ENCODE measurements at places on chromosomes 16 and 17.

- no peak for DNase-seq
Measured at GRCh38 chr17:73514146-73514863, 129.9 kb downstream of the SDK2 start.

DNA sequence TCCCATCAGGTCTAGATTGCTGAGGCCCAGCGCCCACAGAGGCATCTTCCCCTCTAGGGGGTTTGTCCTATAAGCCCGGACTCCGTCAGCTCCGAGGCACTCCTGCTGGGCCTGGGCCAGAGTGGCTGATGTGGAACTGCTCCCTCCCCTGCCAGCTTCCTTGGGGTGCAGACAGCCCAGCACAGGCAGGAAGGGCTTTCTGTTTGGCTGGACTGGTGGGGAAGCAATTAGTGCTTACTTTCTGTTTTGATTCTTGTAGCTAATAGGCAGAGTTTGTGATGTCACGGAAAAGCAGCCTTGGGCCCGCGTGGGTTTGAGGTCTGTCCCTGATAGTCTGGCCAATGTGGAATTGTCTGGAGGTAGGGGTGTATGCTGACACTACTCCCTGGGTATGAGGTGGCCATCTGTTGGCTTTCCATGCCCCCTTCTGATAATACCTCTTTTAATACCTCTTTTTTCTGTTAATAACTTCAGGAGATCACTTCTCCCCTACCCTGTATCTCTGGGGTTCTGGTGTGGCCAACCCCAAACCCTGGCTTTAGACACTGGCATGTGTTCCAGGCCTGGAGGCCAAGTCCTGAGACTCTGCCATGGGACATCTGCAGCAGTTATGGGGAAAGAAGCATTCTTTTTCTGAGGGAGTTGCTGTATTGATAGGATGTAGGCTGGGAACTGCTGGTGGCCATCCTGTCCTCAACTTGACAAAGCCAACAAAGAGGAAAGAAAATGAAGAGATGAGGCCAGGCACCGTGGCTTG is 190.9 kb downstream of the RAB11FIP4 start:
- no peak for DNase-seq

GRCh38 chr16:3328643-3329042 is 23.3 kb downstream of the ZNF75A start:
- no peak for DNase-seq

- peak; percentile 92 for DNase-seq
Measured at GRCh38 chr17:7955414-7956227, 23.6 kb downstream of the CNTROB start.

GRCh38 chr16:20803561-20804214 is 2.6 kb downstream of the ERI2 start:
- DNase-seq = no peak

DNA sequence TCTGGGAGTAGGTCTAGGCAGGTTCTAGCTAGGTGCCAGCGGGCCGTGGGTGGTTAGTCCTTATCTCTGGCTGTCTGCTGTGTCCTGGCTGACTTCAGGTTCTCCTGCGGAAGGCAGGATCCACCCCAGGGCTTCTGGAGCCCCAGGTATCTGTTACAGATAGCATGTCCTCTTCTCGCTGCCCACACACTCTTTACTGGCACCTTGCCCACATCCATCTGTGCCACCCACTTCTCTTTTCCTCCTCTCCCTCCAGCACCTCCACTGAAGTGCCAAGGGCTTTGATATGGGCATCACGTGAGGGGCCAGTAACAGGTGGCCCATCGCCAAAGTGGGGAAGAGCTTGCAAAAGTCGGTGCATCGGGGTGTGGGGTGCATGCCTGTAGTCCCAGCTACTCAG is 4.6 kb upstream of the MPP2 start:
- DNase-seq = no peak

GRCh38 chr16:24771132-24771778 is 41.8 kb downstream of the TNRC6A start:
- DNase-seq = peak; percentile 65

DNA sequence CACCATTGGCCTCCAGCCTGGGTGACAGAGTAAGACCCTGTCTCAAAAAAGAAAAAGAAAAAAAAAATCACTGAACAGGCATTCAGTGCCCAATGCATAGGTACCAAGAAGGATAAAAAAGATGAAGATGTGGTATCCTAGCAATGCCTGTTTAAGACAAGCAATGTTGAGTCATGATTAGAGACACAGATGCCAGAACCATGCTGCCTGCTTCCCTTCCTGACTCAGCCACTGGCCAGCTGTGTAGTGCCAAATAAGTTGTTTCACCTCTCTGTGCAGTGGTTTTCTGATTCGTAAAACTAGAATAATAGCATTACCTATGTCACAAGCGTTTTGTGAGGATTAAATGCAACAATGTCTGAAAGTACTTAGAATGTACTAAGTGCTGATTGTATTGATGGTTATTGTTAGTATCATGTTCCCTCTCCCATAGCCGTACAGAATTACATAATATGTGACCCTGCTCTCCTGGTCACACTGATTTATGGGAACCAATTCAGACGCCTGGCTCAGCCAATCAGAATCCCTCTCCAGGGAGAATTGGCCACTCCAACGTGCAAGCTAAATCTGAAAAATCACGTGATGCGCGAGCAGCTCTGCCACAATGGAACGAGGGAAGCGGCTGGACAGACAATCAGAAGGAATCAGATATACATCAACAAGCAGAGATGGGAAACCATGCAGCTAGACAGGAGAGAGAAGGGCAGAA is 241.9 kb downstream of the SLC39A11 start:
- peak; percentile 62 for DNase-seq

DNA sequence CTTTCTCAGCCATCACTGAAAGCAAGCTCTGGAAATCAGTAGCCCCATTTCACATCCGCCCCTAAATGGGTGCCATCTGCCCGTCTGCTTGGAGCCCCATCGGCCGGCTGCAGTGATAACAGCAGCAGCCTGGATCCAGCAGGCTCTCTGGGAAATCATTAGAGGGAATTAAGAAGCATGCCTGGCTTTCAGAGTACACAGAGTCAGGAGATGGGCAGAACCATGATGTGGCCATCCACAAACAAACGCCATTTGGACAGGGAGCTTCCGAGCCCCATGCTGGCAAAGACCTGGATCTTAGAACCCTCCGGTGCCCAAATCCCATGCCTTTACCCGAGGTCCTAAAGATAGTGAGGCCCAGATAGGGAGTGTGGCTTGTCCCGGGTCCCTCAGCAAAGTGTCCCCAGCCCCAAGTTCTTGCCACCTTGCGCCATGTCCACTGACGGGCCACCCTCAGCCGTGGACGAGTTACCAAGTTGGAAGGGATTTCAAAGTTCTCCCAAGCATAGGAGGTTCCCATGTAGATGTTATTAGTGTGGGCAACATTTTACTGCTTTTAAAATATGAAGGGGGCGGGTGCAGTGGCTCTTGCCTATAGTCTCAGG is 1.0 kb upstream of the LITAF start:
- no peak for DNase-seq

GRCh38 chr16:21084631-21085225 is 65.9 kb downstream of the DNAH3 start:
- no peak for DNase-seq

DNA sequence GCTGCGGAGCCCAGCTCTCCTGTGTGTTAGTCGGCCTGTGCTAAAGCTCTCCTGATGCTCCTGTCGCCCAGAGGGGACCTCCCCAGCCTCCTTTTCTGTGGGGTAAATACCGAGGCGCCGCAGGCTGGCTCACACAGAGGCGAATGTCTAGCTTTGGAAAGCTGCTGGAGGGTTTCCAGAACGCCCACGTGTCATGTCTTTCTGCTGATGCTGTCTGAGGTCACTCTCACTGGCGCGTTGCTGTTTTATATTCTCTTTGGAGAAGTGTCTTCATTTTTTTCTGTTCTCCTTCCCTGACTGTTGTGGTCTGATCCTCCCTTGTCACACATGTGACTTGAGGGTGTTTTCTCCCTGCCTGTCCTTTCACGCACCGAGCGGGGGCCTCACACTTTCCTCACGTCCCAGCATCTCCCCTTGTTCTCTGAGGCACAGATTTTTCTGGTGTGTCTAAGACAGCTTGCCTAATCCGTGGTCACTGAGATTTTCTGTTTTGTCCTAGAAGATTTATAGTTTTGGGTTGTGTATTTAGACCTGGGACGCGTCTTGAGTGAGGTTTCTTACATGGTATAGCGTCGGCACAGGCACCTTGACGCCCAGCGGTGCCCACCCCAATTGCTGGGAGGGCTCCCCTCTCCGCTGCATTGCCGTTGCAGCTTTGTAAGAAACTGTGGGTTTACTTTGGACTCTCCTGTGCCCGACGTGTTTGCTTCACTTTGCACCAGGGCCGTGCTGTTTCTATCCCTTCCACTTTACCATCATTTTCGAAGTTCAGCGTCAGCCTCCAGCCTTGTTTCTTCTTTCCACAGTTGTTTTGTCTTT is 92.1 kb upstream of the ZNF750 start:
- DNase-seq = peak; percentile 43

DNA sequence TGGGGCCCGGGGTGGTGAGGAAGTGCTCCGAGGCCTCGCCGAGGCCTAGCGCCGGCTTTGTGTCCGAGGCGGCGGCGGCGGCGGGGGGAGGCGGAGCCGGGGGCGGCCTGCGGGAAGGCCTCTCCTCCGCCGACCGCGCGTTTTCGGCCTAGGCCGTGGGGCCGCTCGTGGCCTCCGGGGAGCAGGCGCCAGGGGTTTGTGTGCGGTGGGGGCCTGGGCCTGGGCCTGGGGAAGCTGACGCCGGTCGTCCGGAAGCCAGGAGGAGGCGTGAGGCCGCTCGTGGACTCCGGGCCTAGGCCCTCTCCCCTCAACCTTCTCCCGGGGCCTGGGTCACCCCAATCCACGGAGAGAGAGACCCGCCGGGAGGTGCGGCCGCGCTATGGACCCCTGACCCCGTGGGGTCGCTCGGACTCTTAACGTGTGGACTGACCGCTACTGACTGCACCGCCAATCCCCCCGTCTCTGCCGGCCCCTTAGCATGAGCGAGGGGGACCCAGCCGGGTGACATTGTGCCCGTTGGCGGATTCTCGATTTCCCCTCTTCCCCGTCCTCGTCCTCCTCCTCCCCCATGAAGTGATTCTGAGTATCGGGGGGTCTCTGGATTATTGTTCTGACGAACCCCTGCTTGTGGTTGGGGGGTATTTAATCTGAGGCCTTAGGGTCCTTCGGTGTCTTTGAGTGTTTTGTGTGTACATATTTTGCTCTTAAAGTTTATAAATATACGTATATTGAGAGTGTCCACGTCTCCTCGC is 660 bp downstream of the RBBP6 start:
- peak; percentile 32 for DNase-seq

DNA sequence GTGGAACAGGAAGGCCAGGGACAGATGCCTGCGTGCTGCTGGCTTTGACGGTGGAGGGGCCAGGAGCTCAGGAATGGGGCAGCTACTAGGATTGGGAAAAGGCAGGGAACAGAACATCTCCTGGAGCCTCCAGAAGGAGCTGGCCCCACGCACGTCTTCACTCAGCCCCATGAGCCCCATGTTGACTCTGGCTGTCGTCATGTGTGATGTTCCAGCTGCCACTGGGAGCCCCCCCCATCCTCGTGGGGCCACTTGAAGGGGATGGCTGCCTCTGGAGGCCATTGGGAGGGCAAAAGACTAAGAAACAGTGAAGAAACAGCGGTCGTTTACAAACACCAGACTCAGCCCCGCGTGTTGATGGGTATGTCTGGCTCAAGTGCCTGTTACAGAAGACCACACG is 18.5 kb upstream of the APRT start:
- peak; percentile 15 for DNase-seq

DNA sequence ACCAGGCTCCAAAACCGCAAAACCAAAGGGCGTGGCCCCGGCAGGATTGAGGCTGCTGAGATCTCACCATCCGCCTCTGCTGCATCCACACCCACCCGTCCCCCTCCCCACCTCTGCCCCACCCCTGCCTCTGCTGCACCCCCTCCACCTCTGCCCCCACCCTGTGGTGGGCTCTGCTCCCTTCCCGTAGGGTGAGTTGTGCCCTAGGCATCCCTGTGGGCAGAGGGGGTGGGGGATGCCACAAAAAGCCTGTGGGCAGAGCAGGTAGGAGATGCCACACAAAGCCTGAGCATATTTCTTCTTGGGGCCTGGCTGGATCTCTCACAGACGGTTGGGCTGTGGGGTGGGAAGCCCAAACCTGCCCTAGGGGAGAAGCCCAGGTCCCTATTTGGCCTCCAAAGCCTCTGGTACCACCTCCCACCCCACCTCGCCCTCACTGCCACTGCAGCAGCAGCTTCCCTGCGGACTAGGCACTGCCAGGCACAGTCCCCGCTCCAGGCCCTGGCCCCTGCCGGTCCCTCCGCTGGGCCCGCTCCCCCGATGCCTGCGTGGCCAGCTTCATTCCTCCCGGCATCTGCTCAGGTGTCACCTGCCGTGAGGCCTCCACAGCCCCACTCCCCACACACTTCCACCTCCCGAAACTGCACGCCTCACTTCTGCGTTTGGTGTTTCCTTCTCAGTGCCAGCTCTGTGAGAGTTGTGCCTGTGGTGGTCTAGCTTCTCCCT is 11.3 kb upstream of the PABPN1L start:
- no peak for DNase-seq

- DNase-seq = peak; percentile 48
Measured at GRCh38 chr17:1713878-1714426, 3.8 kb upstream of the TLCD2 start.

- no peak for DNase-seq
Measured at GRCh38 chr16:25721439-25721838, 29.7 kb downstream of the HS3ST4 start.

DNA sequence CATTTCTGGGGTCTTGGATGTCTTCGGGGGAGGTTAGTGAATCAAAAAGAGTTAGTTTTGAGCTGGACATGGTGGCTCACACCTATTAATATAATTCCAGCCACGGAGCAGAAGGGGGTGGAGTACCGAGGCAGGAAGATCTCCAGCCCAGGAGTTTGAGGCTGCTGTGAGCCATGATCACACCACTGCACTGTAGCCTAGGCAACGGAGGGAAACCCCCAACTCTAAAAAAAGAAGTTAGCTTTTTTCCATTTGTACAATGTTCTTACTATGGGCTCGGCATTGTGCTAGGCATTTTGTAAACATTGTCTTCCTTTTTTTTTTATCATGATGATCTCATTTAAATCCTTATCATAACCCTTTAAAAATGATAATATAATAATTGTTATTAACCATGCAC is 8.3 kb upstream of the SNF8 start:
- DNase-seq = no peak

DNA sequence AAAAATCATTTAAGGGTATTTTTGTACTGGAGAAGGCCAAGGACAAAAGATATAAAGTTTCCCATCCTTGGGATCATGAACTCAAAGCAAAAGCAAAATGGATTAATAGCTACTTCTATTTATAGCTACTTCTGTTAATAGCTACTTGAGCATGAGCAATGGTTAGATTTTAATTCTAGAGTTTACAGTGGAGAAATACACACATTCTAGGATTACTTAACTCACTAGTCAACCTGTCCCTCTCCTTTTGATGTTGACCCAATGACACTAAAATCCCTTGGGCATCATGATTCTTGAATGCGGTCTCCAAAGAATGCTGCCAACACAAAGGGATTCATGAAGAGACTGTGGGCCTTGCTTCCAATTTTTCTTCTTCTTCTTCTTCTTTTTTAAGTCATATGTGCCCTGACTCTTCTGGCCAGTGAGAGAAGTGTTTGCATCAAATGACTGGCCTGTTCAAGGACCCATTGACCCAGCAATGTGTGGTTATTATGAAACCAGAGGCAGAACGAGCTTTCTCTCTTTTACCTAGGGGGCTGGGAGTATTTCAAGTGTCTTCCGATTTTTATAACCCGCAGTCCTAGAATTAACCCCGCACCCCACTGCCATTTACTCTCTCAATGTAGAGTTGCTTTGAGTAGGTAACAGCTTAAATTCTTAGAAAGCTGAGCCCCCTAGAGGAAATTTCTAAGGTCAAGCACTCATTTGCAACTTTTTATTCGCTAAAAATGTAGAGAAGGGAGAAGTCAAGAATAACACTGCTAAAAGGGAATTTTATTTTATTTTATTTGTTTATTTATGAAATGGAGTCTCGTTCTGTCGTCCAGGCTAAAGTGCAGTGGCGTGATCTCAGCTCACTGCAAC is 34.6 kb downstream of the OTOA start:
- no peak for DNase-seq

GRCh38 chr17:41844971-41845370 is 7.3 kb downstream of the KLHL10 start:
- DNase-seq = no peak

All from amniotic epithelial cell (primary cell).